ENCODE measurements at places on chromosomes 12 and 14.

DNA sequence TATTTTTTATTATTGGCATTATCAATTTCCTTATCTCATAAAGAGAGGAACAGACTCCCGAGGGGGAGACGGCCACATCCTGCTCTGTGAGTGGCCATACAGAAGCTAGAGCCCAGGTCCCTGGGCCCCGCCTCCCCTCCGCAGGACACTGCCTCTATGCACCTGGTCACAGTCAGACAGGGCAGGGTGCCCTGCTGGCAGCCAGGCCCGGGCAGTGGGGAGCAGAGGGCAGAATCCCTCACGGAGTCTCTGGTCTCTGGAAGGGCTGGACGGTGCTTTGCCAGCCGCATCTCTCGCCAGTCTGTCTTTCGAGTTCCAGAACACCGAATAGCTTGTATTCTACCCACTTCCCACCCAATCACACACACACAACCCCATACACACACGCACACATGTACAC is 16.4 kb upstream of the CACNA2D4 start:
- H3K4me1 ChIP-seq = peaks cover 8% of the 10 kb centered on the region
- DNase-seq = no peak
- H3K36me3 ChIP-seq = no peaks in the 10 kb centered on the region
- no peak overlapping the region for H3K27ac ChIP-seq

- DNase-seq = no peak
- peaks cover 7% of the 10 kb centered on the region for H3K4me1 ChIP-seq
- no peak overlapping the region for H3K27ac ChIP-seq
- H3K27me3 ChIP-seq = no peaks in the 10 kb centered on the region
- no peak overlapping the region for H3K4me3 ChIP-seq
Measured at GRCh38 chr12:96371138-96371789, 29.0 kb downstream of the CDK17 start.

- H3K27ac ChIP-seq = no peak overlapping the region
- H3K4me3 ChIP-seq = no peak overlapping the region
- no peaks in the 10 kb centered on the region for H3K36me3 ChIP-seq
Measured at GRCh38 chr12:33825986-33826602, 196.2 kb upstream of the ALG10 start.

- no peak for DNase-seq
- H3K36me3 ChIP-seq = no peaks in the 10 kb centered on the region
- H3K4me1 ChIP-seq = no peaks in the 10 kb centered on the region
- H3K4me3 ChIP-seq = no peak overlapping the region
- H3K27me3 ChIP-seq = no peaks in the 10 kb centered on the region
Measured at GRCh38 chr14:101196051-101196712, 292.7 kb upstream of the RTL1 start.

DNA sequence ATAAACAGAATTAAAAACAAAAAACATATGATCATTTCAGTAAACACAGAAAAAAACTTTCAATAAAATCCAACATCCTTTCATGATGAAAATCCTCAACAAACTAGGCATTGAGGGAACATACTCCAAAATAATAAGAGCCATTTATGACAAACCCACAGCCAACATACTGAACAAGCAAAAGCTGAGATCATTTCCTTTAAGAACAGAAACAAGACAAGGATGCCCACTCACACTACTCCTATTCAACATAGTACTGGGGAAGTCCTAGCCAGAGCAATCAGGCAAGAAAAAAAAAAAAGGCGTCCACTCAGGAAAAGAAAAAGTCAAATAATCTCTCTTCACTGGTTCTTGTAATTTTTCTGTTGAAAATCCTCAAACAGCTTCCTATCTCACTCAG is 30.1 kb downstream of the MRPL42 start:
- no peak overlapping the region for H3K27ac ChIP-seq
- no peaks in the 10 kb centered on the region for H3K4me1 ChIP-seq

DNA sequence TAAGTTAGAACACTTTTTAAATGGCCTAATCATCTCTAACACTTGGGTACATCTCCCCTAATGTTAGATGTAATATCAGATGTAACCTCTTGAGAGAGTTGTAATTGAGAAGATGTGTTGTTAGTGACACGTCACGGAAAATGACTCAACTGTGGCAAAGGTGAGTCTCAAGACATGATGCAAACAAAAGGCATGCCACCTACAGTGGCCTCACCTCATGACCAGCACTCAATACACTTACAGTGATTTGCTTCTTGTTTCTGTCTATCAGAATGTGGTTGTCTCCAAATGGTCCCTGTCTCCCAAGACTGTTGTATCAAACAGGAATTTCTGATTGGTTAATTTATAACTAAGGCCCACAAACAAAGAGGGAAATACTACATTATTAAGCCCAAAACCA is 91.2 kb downstream of the SLC25A21 start:
- no peaks in the 10 kb centered on the region for H3K4me1 ChIP-seq
- no peaks in the 10 kb centered on the region for H3K36me3 ChIP-seq

DNA sequence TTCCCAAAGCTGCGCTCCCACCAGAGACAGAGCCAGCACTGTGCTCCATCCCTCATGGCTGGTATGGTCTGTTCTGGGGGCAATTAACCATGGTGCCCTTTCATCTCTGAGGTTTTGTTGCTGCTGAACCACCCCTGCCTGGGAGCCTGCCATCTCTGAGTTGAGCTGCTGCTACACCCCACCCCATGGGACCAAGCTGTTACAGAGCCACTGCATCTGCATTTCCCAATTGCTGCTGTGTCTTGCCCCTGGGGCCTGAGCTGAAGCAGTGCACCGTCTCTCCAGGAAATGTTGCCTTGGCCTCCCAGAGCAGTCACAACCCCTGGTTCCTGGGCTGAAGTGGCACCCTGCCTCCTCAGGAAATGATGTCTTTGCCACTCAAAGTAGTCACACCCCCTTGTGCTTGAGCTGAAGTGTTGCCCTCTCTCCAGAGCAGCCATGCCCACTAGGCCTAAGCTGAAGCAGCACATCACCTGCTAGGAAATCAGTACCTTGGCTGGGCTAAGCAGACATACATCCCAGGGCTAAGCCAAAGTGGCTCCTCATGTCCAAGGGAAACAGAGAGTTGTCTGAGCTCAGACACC is 140.3 kb downstream of the RERGL start:
- no peak overlapping the region for H3K27ac ChIP-seq
- no peak for DNase-seq
- no peaks in the 10 kb centered on the region for H3K4me1 ChIP-seq
- no peak overlapping the region for H3K4me3 ChIP-seq
- H3K27me3 ChIP-seq = no peaks in the 10 kb centered on the region
- no peaks in the 10 kb centered on the region for H3K36me3 ChIP-seq

- H3K4me1 ChIP-seq = peaks cover 21% of the 10 kb centered on the region
- H3K27ac ChIP-seq = no peak overlapping the region
- H3K4me3 ChIP-seq = no peak overlapping the region
- no peaks in the 10 kb centered on the region for H3K36me3 ChIP-seq
Measured at GRCh38 chr12:49865782-49866135, 22.9 kb upstream of the BCDIN3D start.

DNA sequence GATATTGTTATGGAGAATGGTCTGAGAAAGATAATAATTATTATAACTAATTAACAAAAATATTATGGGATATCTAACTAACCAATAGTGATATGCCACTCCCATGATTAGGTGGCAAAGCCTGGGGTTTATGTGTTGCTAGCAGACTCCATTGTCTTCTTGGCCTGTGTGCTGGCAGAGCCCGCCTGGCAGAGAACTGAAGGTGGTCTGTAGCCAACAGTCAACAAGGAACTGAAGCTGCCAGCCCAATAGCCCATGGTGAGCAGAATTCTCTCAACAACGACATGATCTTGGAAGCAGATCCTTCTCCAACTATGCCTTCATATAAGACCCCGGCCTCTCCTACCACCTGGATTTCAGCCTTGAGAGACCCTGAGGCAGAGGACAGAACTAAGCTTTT is 258.8 kb downstream of the SLC15A4 start:
- no peaks in the 10 kb centered on the region for H3K4me1 ChIP-seq
- no peak overlapping the region for H3K27ac ChIP-seq
- no peak overlapping the region for H3K4me3 ChIP-seq
- no peaks in the 10 kb centered on the region for H3K36me3 ChIP-seq

DNA sequence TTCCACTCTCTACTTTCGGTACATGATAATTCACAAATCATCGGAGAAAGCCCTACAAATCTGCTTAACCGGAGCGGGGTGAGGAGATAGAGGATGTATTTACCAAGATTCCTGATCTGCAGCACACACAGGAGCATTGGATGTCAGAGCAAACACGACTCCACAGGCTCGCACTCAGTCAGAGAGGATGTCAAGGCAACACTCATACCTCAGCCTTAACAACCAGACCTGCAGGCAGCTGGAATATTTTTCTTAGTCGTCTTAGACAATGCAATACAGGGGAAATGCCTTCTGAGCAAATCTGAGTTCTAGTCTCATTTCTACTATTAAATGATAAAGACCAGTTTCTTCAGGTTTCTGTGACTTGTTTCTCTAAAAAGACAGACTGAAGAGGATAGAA is 159.3 kb upstream of the CPNE8 start:
- H3K4me3 ChIP-seq = no peak overlapping the region
- H3K36me3 ChIP-seq = no peaks in the 10 kb centered on the region
- DNase-seq = no peak

DNA sequence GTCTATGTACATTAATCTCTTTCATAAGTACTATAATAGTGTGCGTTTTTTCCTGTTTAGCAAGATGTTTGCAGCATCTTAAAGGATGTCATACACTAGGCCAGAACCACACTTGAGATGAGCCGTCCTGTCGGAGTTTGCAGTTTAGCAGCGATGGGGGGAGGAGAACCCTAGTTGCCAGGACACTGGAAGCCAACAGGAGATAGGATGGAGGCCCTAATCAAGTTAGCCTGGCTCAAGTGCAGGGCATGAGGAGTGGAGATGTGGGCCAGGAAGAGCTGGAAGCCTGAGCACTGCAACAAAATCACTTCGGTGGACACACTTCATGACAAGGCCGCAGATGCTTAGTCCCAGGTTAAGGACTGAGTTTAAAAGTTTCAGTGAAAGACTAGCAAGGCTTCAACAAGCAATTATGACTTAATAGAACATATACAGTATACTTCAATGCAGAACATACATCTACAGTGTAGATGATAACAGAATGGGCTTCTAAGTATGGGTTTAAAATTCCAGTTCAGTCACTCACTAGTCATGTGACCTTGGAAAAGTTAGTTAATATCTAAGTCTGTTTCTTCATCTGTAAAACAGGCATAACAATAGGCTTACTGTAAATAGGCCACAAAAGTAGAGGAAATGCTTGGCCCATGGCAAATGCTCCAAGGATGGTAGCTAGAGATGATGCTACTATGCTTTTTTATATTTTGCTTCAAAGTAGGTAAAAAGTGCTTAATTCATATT is 77.1 kb downstream of the PTPN21 start:
- no peaks in the 10 kb centered on the region for H3K36me3 ChIP-seq
- no peak overlapping the region for H3K4me3 ChIP-seq
- peaks cover 9% of the 10 kb centered on the region for H3K4me1 ChIP-seq
- H3K27ac ChIP-seq = no peak overlapping the region
- no peaks in the 10 kb centered on the region for H3K27me3 ChIP-seq

DNA sequence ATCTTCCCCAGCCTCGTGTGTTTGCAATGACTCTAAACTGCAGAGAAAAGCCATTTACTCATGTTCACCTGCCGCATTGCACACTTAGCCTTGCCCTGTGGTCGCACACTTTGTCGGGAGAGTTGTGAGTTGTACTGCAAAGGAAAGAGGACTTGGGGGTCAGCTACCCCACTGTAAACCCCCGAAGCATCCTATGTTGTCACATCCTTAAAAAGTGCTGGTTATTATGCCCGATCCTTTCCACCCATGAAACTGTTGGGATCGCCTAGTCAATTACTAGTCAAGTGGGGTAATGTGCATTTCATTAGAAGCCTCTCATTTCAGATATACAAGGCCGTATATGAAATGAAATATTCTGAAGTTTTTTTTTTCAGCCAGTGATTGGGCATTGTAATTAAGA is 98.2 kb downstream of the SRRM4 start:
- H3K4me3 ChIP-seq = no peak overlapping the region
- no peaks in the 10 kb centered on the region for H3K36me3 ChIP-seq

DNA sequence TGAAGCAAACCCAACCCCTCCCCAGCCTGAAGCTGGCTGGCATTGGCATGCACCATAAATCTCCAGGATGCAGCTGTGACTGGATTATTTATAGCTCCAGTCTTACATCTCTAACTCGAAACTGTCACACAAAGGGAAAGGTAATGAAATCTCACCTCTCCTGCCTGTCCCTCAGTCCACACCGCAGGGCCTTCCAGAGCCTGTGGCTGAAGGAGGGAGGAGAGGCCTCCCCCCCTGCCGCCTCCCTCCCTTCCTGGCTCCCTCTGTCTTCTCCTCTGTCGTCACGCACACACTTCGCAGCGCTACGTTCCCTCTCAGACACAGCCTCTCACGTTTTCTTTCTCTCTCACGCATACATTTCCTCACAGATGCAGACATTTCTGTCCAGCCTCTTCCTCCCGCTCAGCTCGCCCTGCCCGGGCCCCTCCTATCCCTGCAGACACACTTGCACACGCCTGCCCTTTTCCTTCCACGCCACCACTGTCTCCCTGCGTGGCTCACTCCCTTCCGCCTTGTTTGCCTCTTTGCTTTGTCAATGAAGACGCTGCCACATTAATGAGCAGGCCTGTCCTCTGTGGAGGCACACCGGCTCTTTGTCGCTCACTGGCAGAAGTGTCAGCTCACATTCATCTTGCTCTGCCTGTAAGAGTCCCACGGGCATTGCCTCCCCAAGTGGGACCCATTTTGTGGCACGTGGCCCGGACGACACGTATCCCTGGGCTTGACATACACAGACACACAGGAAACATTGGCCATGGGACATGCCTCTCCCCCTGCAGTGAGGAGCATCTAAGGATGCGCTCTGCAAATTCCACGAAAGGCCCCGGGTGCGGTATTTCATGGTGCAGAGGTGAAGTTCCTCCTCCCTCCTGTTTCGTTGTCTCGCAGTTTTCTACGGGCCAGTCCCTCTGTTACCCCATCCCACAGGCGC is 27.9 kb downstream of the IRF2BPL start:
- H3K4me1 ChIP-seq = no peaks in the 10 kb centered on the region
- DNase-seq = peak; percentile 58
- H3K27me3 ChIP-seq = no peaks in the 10 kb centered on the region
- H3K36me3 ChIP-seq = no peaks in the 10 kb centered on the region
- H3K4me3 ChIP-seq = no peak overlapping the region

- H3K27me3 ChIP-seq = no peaks in the 10 kb centered on the region
- H3K36me3 ChIP-seq = no peaks in the 10 kb centered on the region
- no peak for DNase-seq
- H3K27ac ChIP-seq = no peak overlapping the region
Measured at GRCh38 chr14:54106661-54107377, 150.2 kb upstream of the BMP4 start.

GRCh38 chr12:104452087-104452486 is 4.7 kb upstream of the CHST11 start:
- H3K4me3 ChIP-seq = no peak overlapping the region
- no peak for DNase-seq
- H3K36me3 ChIP-seq = no peaks in the 10 kb centered on the region
- no peaks in the 10 kb centered on the region for H3K27me3 ChIP-seq

DNA sequence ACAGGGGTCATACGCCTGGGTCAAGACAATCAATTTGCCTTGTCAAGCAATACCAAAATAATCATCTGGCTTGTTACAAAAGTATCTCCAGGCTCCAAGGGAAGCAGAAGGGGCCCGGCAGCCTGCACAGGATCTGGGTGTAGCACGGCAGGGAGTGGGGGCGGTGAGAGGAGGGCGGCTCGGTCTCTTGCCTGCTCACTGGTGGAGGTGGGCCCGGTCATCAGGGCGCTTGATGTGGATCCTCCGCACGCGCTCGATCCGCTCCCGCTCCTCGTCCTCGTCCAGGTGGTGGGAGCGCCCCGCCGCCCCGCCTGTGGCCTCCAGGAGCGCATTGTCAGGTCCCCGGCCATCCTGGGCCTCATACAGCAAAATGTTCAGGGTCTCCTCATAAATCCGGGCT is 25.7 kb downstream of the KCTD10 start:
- no peaks in the 10 kb centered on the region for H3K36me3 ChIP-seq
- H3K4me1 ChIP-seq = no peaks in the 10 kb centered on the region
- no peak overlapping the region for H3K27ac ChIP-seq

- peaks cover 38% of the 10 kb centered on the region for H3K4me1 ChIP-seq
- no peaks in the 10 kb centered on the region for H3K36me3 ChIP-seq
- H3K27me3 ChIP-seq = no peaks in the 10 kb centered on the region
- peak overlapping the region; percentile 78 for H3K27ac ChIP-seq
Measured at GRCh38 chr12:124518051-124518932, 49.1 kb downstream of the NCOR2 start.

Data from ovary (tissue), 10 donors.